ENCODE measurements at places on chromosomes 4 and X.

DNA sequence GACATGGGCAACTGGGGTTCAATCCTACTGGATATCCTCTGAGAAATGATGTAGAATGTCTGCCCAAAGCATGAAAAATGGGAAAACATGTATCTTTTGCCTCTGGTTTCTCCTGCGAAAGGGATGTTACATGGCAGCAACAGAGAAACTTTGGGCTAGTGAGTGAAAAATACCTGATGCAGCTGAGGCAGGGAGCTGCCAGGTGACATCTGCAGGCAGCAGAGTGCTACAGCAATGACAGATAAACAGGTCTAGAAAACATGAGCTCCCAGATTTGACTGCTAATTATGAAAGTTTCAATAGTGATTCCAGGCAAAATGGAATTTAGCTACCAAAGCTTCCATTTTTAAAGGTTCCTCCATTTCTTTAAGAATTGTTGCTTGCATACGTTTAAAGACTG is 4.8 kb upstream of the CXCL1 start:
- no peak for DNase-seq

DNA sequence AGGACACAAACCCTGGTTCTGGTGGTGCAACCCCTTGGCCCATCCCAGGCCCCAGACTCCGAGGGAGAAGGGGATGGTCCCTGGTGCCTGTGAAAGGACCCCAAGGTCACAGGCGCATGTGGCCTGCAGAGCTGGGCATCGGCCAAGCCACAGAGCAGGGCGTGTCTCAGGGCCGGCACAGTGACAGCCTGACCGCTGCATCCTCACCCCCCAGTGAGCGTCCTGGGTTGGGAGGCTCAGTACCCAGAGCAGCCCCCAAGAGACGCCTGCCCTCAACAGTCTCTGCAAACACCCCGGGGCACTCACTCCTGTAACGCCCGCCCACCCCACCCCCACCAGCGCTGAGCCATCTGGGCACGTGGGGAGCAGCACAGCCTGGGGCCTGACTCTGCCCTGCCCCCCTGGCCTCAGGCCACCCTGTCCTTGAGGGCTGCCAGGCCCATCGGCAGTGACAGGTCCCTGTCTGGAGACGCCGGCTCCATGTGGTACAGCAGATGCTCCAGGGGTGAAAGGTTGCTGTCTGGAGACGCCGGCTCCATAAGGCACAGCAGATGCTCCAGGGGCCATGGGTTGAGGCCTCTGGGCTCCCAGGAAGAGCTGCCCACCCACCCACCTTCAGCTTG is 24.5 kb upstream of the CPLX1 start:
- DNase-seq: no peak

DNA sequence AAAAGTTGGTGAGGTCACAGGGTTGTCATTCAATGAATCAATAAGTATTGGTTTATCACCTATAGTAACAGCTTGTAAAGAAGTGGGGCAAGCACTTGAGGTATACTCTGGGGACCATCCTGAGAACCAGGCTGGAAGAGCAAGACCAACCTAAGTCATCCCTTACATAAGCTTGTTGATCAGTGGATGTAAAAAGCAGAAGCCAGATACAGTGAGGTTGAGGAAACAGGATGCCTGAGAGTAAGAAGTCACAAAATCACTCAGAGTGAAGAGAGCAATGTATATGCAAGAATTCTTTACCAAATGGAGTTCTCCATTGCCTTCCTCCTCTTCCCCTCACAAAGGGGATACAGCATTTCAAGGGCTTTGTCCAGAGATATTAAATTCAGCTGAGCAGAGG is 76.3 kb upstream of the PACRGL start:
- no peak for DNase-seq

- no peak for DNase-seq
These were observed 109.9 kb upstream of the NAP1L5 start for GRCh38 chr4:88807499-88807898.

GRCh38 chr4:183971929-183972490 is 66.9 kb downstream of the STOX2 start:
- DNase-seq: no peak
